ENCODE measurements at places on chromosomes 2 and 18.

DNA sequence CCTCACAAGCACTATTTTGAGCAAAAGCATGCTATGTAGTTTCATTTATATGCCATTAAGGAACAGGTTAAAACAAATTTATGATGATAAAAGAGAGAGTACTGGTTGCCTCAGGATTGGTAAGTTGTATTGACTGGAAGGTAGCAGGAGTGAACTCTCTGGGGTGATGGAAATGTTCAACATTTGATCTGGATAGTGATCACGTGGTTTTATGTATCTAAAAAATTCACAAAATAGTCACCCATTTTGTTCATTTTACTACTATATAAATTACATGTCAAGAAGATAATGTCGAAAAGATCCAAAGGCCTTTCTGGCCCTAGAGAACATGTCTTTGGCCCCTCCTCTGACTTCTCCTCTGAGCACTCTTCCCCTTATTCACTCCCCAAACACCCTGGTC, 10.4 kb upstream of the RAPGEF4 start:
- DNase-seq = no peak

- no peak for DNase-seq
Observed at GRCh38 chr2:33267756-33268155, 208.7 kb upstream of the RASGRP3 start.

DNA sequence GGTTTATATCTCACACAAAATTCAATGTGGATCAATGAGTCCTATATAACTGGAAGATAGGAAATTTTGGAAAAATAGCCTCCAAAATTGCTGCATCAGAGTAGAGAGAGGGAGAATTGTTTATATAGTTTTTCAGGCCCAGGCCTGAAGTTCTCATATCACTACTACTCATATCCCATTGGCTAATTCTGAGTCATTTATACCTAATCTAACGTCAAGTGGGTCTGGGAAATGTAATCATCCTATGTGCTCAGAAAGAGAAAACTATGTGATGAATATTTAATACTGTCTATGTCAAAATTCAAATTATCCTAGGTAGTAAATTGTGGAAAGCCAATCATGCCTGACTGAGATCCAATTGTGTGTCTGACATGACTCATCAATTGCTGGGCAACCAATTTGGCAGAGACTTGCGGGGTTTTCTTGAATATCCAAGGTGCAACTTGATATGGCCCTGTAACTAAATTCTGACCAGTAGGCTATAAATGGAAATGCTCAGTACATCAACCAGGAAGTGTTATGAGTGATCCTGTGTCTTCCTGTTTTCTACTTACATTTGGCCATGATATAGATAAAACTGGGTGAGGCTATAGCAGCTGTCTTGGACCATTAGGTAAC, 744.4 kb downstream of the KCNJ3 start:
- no peak for DNase-seq

- peak; percentile 3 for DNase-seq
Observed at GRCh38 chr18:65753520-65753919, 2.7 kb downstream of the CDH7 start.

- DNase-seq = no peak
Observed at GRCh38 chr2:235365743-235366142, 128.1 kb upstream of the AGAP1 start.

DNA sequence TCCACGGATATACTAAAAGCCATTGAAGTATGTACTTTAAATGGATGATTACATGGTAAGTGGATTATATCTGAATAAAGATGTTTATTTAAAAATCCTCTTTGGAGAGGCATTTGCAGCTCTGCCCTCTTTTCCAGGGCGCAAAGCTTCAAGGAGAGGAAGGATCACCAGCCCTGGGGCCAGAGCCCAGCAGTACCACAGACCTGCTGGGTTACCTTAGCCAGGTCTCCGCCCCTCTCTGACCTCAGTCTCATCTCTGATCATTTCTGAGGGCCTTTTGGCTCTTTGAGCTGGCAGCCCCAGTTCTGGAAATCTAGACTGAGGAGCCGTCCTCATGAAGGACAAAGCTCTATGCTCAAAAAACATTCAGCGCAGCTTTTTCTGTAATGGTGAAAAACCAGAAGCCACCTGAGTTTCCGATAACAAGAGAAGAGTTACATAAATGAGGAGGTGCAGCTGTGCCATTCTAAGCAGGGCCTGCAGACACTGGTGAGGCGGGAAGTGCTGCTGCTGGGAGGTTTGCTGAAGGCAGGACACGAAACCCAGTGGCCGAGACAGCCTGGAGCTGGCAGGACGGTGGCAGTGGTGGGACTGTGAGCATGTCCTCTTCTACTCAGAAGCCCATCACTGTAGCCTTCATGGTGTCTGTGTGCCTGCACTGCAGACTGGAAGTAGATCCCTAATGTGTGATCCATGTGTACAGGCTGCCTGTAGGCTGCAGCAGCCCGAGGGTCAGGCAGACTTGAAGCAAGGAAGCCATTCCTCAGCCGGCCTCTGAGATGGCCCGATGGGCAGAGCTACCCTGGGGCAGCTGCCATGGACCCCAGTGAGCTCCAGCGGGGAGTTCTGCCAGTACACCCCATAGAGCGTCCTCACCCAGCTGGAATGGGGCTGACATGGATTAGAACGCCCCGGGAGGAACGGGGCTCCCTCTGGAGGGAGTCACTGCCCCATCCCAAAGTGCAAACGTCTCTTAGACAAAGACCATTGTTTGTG, 27.7 kb downstream of the ADRA2B start:
- peak; percentile 5 for DNase-seq

DNA sequence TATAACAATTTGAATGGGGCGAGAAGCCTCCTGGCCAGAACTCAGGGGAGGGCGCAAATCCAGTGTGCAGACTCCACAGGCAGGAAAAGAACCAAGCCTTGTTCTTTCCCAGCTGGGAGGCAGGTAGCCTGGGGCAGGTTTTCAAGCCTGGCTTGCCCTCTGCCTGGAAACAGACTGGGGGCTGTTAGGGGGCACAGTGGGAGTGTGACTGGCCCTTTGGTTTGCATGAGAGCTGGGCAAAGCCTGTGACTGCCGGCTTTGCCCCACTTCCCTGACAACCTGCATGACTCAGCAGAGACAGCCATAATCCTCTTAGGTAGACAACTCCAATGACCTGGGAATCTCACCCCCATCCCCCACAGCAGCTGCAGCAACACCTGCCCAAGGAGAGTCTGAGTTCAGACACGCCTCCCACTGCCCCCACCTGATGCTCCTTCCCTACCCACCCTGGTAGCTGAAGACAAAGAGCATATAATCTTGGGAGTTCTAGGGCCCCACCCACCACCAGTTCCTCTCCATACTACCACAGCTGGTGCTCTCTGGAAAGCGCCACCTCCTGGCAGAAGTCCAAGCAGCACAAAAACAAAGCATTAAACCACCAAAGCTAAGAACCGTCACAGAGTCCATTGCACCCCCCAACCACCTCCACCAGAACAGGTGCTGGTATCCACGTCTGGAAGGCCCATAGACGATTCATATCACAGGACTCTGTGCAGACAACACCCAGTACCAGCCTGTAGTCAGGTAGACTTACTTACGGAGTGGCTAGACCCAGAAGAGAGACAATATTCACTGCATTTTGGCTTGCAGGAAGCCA, 402.5 kb downstream of the STK39 start:
- no peak for DNase-seq

- DNase-seq = no peak
Observed at GRCh38 chr2:11710632-11711353, 35.6 kb upstream of the LPIN1 start.

DNA sequence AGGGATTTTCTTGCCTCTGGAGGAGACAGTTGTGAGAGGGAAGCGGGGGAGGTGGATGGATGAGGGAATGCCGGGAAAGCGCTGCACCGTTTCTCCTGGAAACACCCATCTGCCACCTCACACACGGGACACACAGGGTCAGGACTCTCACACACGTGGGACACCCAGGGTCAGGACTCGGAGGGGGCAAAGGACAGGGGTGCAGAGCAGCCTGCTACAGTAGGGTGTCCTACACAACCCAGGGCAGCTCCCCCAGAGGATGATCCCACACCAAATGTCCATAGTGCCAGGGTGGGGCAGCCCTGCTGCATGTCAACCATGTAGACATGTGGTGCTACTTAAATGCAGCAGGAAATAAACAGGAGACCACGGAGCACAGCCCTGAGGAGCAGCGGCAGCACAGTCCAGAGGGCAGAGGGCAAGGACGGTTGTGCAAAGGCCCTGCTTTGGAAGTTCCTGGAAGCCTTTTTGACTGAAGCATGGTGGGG, 5.1 kb downstream of the RAMP1 start:
- no peak for DNase-seq

GRCh38 chr2:225037415-225038230, 4.6 kb downstream of the DOCK10 start:
- DNase-seq = no peak

DNA sequence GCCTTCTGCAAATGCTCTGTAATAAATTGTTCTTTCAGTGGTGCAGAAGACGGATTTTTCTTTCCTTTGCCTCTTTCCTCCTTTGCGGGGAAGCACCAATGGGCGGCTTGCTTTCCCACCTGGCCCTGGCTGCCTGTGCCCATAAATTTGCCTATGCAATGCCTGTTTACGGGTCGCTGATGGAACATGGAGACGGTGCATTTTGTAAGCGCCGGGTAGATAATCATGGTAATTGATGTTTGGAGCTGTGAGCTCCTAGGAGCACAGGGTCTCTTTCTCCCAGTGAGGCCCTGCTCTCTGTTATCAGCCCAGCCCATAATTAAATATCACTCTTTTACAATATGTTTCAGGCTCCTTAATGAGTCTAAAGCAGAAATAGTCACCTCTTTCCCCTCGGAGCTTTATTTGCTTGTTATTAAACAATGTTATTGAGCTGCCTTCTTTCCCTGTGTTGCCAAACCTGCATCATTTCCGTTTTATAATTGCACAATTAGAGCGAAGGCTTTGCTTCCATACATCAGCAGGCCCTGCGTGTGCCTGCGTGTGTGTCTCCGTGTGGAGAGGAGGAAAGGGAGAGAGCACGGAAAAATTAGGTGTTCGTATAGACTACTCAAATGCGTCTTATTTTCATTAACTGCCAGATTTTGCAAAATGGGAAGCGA, 437.4 kb upstream of the POU3F3 start:
- no peak for DNase-seq

DNA sequence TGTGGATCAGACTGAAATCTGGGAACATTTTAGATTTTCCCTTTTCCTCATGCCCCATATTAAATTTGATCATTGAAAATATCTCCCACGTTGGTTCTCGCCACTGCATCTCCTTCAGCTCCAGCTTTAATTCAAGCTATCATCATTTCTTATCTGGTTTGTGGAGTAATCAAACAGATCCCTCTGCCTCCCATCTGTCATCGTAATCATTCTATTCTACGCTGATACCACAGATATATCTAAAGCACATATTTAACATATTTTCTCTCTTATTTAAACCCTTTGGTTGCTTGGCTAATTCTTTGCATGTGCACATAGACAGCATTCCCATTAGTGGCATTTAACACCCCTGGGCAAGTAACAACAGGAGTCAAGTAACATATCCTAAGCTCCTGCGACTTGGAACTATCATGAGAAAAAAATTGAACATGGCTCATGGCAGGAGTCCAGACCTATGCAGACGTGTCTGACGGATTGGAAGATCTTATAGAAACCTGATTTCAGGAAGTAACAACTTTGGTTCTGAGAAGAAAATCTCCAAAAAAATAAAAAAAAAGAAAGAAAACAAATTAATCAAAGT, 158.8 kb upstream of the KYNU start:
- no peak for DNase-seq

DNA sequence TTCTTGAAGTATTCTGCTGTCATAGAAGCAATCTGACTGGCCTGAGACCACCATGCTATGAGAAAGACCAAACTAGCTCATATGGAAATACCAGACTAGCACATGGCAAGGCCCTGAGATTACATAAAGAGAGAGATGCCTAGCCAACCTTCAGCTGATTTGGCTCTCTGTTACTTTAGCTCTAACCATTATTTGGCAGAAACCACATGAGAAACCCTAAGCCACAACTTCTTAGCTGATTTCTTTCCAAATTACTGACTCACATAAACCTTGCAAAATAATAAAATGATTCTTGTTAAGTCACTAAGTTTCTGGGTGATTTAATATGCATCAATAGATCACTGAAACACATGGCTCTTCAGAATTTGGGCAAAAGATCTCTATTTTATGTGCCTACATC, 295.0 kb upstream of the ZNF521 start:
- no peak for DNase-seq

GRCh38 chr2:191618046-191618780, 59.7 kb upstream of the NABP1 start:
- no peak for DNase-seq

GRCh38 chr2:150880986-150881385, 380.7 kb downstream of the RBM43 start:
- no peak for DNase-seq

GRCh38 chr2:129730979-129731378, 248.5 kb upstream of the RAB6C start:
- no peak for DNase-seq

GRCh38 chr2:15982285-15983044, 42.1 kb downstream of the MYCN start:
- no peak for DNase-seq

GRCh38 chr2:119247844-119248271, 24.2 kb downstream of the STEAP3 start:
- no peak for DNase-seq

DNA sequence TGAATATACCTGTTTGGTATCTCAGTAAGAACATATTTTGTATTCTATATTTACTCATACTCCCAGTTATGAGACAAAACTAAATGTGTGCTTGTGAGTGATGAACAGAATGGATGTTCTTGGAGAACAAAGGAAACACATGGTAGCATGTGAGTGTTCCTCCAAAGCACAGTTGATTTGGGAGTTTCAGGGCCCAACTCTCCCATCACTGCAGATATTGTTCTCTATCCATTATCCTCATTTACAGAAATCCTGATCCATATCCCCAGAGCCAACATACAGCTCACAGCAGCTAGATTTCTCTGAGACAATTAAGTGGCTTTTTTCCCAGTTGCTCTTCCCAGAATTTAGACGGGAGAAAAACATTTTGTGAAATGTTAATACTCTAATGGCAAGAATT, 75.6 kb upstream of the MAPRE2 start:
- no peak for DNase-seq

- no peak for DNase-seq
Observed at GRCh38 chr2:227576110-227576509, 22.6 kb upstream of the SCYGR2 start.

DNA sequence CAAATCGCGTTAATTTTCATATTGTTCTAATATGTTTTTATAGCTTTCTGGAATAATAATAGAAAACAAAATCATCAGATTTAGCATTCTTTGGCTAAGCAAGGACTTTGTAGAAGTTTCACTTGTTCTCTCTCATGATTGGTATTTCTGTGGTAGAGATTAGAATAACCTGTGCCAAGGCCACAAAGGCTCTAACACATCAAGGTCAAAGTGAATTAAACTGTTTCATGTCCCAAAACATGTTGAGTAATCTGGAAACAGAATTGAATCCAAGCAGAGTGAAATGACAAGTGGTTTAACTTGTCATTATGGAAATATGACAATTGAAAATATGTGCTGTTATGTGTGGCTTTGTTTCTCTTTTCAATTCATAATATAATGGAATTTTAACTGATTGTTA, 617.4 kb downstream of the CCDC85A start:
- no peak for DNase-seq

GRCh38 chr2:191333911-191334357, 88.7 kb downstream of the MYO1B start:
- DNase-seq = no peak

All from B cell (primary cell).